Chondrocyte (in vitro differentiated cells): ENCODE measurements at places on chromosomes 16 and 17. TPM values are rescaled to one million over a fixed set of nuclear protein-coding genes. Genes with fewer than 3 reads are reported as not detected.

The CLEC18A gene
- 3.5 to 4.5 TPM (median 4.3 TPM) in 3 replicates for total RNA-seq

The FOXL1 gene
- total RNA-seq: 7.7 to 10.1 TPM (median 8.1 TPM) in 3 replicates

The SCARF1 gene
- 0.42 to 0.64 TPM (median 0.51 TPM) in 3 replicates for total RNA-seq

The ABCC3 gene
- total RNA-seq: 1.9 to 16.0 TPM (median 2.8 TPM) in 3 replicates

The CHST4 gene
- total RNA-seq: not detected in 3 replicates

The ZP2 gene
- not detected in 3 replicates for total RNA-seq

The FAM20A gene
- total RNA-seq: not detected in 3 replicates

The VTN gene
- total RNA-seq: 0.31 to 0.55 TPM (median 0.41 TPM) in 3 replicates

The FBXO39 gene
- not detected in 3 replicates for total RNA-seq

The SDR42E2 gene
- not detected in 3 replicates for total RNA-seq

The HOXB8 gene
- not detected in 3 replicates for total RNA-seq

The GSG1L2 gene
- total RNA-seq: not detected in 3 replicates

The SLC47A1 gene
- total RNA-seq: 1.7 to 4.9 TPM (median 2.0 TPM) in 3 replicates

The TEKT5 gene
- not detected in 3 replicates for total RNA-seq

The PRR35 gene
- total RNA-seq: not detected in 3 replicates

The NACA2 gene
- not detected in 3 replicates for total RNA-seq

The CDRT15L2 gene
- not detected in 3 replicates for total RNA-seq

The SYT17 gene
- 0.46 to 0.97 TPM (median 0.60 TPM) in 3 replicates for total RNA-seq

The CMTM2 gene
- not detected in 3 replicates for total RNA-seq
